ENCODE measurements at places on chromosomes 1 and 21.
A peak's percentile ranks its signal among the peaks of the same experiment; 100 is the strongest.

DNA sequence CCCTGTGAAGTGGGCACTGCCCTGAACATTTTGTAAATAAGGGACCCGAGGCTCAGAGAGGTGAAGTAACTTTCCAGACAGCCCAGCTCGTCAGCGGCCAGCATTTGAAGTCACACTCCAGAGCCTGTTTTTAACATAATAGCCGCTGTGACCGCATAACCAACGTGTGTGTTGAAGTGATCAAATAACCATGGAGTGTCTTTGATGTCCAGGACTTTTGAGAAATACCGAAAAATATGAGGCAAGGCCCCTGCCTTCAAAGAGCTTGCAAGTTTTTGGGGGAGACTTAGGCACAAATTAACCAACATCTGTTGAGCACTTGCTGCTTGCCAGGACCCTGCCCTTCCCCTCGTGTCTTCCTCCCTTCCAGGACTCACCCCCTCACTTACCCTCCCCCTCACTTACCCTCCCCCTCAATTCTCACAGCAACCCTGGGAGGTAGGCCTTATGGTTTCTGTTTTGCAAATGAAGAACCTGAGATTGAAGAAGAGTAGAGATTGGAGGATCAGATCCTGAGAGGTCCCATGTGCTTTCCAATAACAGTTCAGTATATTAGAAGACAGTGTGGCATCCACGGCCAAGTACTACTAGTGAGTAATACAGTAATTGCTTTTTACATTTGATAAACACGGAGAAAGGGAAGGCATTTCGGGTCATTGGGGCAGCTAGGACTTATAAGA lies 1.3 kb upstream of the SLC16A1 start:
- peak; percentile 7 for DNase-seq

DNA sequence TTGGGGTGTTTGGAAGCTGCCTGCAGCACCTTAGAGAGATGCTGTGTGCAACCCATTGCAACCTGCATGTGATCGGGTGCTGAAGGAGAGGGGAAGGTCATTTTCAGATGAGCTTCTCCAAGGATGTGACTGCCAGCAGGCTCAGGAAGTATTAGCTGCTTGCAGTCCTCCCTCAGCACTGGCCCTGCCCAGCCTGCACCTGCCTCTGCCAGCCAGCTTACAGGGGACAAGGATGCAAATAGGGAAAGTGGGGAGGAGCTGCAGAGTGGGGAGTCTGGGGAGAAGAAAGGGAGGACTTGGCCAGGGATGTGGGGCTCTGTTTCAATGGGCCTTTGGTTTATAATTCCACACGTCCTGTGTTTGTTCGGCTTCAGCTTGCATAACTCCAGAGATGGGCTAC lies 254.5 kb downstream of the RRAGC start:
- DNase-seq, result no peak

- DNase-seq, result peak; percentile 84
Observed at GRCh38 chr1:87292684-87293493, 35.8 kb upstream of the LMO4 start.

DNA sequence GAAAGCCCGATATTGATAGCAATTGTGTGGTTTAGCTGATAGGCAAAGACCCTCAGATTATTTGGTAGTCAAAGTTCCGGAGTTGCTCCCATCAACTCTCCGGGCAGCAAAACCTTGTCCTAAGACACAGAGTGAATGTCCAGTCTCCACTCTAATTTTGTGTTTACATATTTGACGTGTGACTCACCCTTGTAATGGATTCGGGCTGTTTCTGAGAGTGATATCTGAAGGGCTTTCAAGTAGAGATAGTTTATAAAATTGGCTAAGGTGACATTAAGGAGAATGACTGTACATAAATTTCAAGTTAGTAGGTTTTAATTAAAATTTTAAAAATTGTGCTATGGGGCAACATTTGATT lies 154.2 kb downstream of the CNIH3 start:
- DNase-seq, result no peak

DNA sequence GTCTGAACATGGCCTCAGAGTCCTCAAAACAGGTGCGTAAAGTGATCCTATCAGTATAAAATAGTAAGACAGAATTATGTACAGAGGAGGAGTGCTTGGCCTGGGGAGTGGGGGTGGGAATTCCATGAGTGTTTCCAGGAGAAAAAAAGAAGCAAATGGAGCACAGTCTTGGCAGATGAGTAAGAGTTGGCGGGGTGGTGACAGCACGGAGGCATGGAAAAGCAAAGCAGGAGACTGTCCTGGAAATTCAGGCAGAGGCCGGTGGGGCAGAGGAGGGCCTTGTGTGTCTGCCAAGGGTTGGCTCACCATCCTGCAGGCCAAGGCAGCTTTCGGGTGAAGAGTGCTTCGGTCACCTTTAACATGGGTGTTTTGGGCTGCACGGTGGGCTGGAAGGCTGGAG lies 63.4 kb downstream of the OPTC start:
- DNase-seq, result no peak

- DNase-seq, result no peak
Observed at GRCh38 chr1:75152092-75152491, 17.9 kb downstream of the LHX8 start.

GRCh38 chr1:72869873-72870272 lies 587.5 kb upstream of the NEGR1 start:
- DNase-seq, result no peak
